Activated T-helper 2 cell treated with anti-CD3 and anti-CD28 coated beads, Interferon-gamma antibody, Interleukin-2, Interleukin-4, amounts not matched to agents 10 μg/mL and 5 μg/mL and 100 μg/mL, durations not matched to agents 14 hours and 24 hours and 36 hours (primary cell): ENCODE measurements at places on chromosomes 3 and 15. TPM values are rescaled to one million over a fixed set of nuclear protein-coding genes. Genes with fewer than 3 reads are reported as not detected.

AGTR1 gene
- not detected in 2 replicates for total RNA-seq

GRCh38 chr3:112560307-112560706 lies 1.5 kb downstream of the ATG3 start:
- H3K27me3 ChIP-seq = no peaks in the 10 kb centered on the region
- H3K27ac ChIP-seq = peak overlapping the region; percentile 99
- H3K4me3 ChIP-seq = peak overlapping the region; percentile 92
- no peak for DNase-seq
- peaks cover 47% of the 10 kb centered on the region for H3K4me1 ChIP-seq

- no peaks in the 10 kb centered on the region for H3K4me1 ChIP-seq
- no peaks in the 10 kb centered on the region for H3K36me3 ChIP-seq
- no peak overlapping the region for H3K27ac ChIP-seq
- no peak for DNase-seq
- peaks cover 17% of the 10 kb centered on the region for H3K27me3 ChIP-seq
Measured at GRCh38 chr3:41431386-41431785, 232.1 kb downstream of the CTNNB1 start.

GOLGA8T gene
- total RNA-seq = not detected in 2 replicates

GRCh38 chr3:177190756-177191681 lies 6.3 kb downstream of the TBL1XR1 start:
- H3K27me3 ChIP-seq = no peaks in the 10 kb centered on the region
- H3K4me3 ChIP-seq = no peak overlapping the region
- H3K36me3 ChIP-seq = peaks cover 55% of the 10 kb centered on the region
- H3K4me1 ChIP-seq = peaks cover 50% of the 10 kb centered on the region
- no peak for DNase-seq

RTP1 gene
- total RNA-seq = not detected in 2 replicates

TM4SF4 gene
- not detected in 2 replicates for total RNA-seq

- H3K27me3 ChIP-seq = peaks cover under 1% of the 10 kb centered on the region
- H3K36me3 ChIP-seq = no peaks in the 10 kb centered on the region
- no peak overlapping the region for H3K4me3 ChIP-seq
- H3K4me1 ChIP-seq = no peaks in the 10 kb centered on the region
Measured at GRCh38 chr15:29939404-29939803, 117.1 kb upstream of the TJP1 start.

- DNase-seq = no peak
- no peak overlapping the region for H3K27ac ChIP-seq
- no peak overlapping the region for H3K4me3 ChIP-seq
- no peaks in the 10 kb centered on the region for H3K36me3 ChIP-seq
- no peaks in the 10 kb centered on the region for H3K4me1 ChIP-seq
Measured at GRCh38 chr3:14536837-14537589, 3.1 kb downstream of the GRIP2 start.
